ENCODE measurements at places on chromosomes 12 and 14. TPM values are rescaled to one million over a fixed set of nuclear protein-coding genes. Genes with fewer than 3 reads are reported as not detected.

DNA sequence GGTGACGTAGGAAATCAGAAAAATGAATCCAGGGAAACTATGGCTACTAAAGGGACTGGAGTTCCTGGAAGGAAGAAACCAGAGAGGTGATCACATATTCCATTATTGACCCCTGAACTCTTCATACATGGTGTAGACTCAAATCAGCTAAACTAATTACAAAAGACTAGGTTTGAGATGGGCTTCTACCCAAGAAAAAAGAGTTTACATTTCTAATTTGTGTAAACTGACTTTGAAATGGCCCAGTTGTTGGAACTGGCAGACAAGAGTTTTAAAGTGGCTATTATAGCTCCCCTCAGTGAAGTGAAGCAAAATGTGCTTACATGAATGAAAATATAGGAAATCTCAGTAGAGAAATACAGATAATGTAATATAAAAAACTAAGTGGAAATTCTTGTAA, 1619.4 kb upstream of the SEL1L start:
- peak; percentile 94 for DNase-seq

Gene MIP
- total RNA-seq: not detected

GRCh38 chr14:48075487-48075886, 400.1 kb upstream of the MDGA2 start:
- DNase-seq: no peak

DNA sequence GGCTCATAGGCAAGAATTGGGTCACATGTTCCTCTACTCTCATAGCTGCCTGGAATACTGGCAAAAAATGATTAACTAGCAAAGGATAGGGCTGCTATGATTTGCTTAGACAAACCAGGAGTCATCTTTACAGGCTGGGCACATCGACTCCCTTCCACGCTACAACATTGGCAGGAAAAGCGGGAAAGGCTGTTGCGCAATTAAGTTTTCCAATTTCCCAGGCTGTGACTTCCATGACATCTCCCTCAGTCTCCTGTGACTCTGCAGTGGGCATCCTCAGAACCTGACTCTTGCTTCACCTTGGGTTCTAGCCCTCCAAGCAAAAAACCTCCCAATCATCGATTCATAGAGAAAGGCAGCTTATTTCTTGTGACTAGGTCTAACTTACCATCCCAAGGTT, 184.5 kb upstream of the E2F7 start:
- no peak for DNase-seq

- DNase-seq: peak; percentile 60
Observed at GRCh38 chr12:111699-112493, 45.3 kb downstream of the IQSEC3 start.

Gene KLHDC1
- total RNA-seq: 5.9 TPM

DNA sequence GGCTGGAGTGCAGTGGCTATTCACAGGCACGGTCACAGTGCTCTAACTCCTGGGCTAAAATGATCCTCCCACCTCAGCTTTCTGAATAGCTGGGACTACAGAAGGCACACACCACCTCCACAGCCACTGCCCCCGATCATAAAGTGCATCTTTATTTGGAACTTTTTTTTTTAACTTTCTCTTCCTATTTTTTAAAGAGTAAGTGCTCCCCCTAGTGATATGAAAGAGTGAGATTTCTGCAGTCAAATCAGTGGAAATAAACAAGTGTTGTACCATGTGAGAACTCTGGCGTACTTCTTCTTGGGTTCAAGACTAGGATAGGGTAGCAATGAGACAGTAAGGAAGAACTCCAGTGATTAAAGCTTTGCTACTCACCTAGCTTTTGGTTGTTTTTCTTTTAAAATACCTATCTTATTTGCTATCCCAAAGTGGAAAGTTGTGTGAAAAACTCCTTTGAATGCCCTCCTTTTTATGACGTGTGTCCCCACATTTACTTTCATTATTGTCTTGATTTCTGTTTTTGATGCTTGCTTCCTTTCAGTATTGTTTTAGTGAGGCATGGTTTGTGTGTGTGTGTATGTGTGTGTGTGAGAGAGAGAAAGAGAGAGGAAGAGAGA, 6.6 kb downstream of the PPP4R4 start:
- peak; percentile 66 for DNase-seq

Gene NKX2-1
- 236 TPM for total RNA-seq

Gene CLEC4C
- total RNA-seq: 0.60 TPM

GRCh38 chr12:13095266-13095995, 8.0 kb downstream of the GSG1 start:
- DNase-seq: peak; percentile 47

GRCh38 chr12:4506870-4507269, 31.8 kb upstream of the RAD51AP1 start:
- DNase-seq: no peak

Gene SIX1
- total RNA-seq: 5.9 TPM

DNA sequence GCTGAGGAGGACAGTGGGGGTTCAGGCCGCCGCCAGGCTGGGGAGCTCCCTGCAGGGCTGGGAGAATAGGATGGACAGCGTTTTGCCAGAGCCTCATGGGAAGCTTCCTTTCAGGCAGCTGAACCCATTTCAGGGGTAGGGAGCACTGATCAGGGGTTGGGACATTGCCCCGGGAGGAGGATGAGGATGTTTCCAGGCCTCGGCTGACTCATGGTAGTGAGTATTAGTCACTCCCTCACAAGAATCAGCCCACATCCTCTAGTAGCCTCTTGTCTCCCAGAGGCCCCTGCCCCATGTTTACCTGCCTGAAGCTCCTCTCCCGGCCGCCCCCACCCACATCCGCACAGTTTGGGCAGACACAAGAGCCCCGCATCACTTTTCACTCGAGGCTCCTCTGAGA, 89.8 kb downstream of the ZFP36L1 start:
- no peak for DNase-seq

- no peak for DNase-seq
Observed at GRCh38 chr12:115384391-115384790, 700.4 kb upstream of the TBX3 start.

- peak; percentile 65 for DNase-seq
Observed at GRCh38 chr12:114868995-114869834, 185.2 kb upstream of the TBX3 start.

DNA sequence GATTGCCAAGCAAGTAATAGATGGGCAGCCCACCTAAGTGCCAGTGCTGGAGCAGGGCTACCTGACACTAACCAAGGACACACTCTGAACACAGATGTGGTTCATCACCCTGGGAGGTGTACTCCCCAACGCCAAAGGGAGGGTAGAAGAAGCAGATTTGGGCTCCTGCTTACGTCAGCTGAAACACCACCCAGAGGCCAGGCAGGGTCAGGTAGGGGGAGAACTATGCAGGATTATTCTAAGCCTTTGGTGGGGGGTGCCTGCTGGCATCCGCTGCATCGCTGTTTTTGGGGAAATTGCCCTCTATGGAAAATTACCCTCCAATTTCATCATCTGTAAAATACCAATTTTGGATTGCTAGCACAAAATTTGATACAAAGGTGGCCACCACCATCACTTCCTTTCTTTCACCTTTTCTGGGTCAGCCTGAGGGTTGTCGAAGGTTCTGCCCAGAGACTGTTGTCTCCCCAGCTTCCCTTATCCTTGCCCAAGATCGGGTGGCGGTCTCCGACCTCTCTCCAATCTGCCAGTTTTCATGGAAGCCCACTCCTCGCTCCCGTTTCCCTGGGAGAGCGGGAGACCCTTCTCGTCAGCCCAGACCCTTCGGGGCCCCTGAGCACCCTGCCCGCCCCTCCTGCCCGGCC, 535 bp downstream of the BIN2 start:
- DNase-seq: no peak

Gene SLC25A47
- total RNA-seq: not detected

DNA sequence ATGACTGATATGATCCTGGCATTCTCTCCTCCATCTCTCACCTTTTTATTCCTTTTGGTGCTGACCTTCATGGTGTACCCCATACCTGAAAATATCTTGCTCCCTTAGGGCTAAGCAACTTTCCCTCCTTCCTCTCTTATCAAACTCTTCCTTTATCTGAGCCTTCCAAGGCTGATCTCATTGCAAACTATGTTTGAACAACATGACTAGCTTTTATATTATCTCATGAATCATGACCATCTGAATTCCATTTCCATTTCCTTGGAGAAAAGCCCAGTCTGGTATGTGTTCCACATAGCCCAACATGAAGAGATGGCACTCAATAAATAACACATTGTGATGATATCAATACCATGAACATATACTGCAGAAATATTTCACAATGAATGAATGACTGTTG, 111.6 kb downstream of the TSPAN8 start:
- DNase-seq: peak; percentile 14

DNA sequence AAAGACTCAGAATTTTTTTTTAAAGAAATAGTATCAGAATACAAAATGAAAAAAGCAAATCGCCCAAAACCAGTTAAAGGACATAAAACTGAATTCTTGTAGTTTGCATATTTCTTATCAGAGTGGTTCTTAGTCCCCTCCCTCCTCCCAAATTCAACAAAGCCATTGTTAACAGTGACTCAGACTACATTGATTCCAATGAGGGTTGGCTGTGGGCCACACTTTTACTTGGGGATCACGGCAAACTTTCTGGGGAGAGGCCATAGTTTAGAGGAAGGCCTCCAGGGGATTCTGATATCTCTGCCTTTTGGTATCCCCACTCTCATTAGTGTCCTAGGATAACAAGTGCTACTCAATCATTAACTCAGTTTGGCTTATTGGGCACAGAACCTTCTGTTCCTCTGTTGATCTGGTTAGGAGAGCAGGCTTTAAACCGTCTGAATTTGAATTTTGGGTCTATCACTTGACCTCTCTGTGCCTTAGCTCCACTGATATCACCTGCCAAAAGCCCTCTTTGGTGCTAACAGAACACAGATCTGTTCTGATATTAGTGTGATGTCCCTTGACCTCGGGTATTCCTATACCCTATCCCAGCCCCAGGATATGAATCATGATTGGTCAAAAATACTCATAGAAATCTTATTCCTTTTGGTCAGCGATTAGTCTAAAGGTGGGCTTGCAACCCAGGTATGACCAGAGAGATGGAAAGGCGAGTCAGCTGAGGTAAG, 45.2 kb upstream of the APPL2 start:
- DNase-seq: no peak

GRCh38 chr12:102631274-102631673, 150.9 kb upstream of the IGF1 start:
- DNase-seq: no peak

Gene CCDC198
- total RNA-seq: not detected

DNA sequence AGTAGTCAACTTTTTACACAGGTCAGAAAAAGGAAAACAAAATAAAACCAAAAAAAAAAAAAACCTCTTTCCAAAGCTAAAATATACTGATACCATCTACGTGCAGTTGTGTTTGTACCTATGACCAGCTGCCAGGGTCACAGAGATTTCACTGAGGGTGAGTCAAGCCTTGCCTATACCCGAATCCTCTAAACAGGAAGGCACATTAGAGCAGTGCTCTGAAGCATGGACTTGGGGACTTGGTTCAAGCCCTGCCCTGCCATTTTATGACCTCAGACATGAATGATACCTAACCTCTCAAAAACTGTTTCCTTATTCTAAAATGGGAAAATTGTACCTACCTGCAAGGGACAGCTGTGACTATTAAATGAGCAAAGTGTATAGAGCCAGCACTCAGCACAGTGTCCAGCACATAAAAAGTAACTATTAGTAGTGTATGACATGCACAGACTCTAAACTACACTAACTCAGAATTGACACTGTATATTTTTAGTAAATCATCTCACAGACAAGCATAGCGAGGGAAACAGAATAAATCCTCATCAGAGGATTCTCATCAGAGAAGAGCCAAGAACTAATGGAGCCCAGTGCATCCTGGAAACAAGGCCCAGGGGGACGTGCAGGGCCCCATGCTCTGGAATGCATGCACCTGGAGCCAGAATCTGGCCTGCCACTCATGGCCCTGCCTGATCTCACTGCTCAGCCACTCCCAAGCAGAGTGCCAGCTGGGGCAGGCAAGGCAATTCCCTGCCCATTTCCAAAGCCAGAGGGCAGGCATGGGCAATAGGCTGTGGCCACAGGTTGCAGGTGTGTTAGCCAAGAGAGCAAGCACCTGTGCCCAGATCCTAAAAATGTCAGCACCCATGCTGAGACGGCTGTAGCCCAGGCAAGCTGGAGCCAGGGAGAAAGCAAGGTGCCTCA, 57.0 kb downstream of the NT5DC3 start:
- DNase-seq: no peak

Measured in lung (tissue), 17 donors.